ENCODE measurements at places on chromosomes 7 and 10.
A peak's percentile ranks its signal among the peaks of the same experiment; 100 is the strongest.

DNA sequence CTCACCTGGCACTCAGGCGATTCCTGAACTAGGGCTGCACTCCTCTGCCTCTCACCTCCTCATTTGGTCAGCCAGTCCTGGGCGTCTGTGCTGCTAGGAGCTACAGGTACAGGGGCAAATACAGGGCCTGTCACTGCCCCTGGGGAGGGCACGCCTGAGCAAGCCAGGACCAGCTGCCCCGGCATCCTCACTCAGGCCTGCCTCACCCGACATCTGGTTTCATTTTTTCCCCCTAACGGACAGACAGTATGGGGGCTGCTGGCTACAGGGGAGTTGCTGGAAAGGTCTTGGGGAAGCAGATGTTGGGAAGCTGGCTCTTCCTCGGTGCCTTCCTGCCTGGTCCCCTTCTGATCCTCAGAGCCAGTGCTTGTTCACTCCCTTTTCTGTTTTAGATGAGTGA is 77.3 kb upstream of the PPIF start:
- no peak for DNase-seq

- DNase-seq = no peak
Observed at GRCh38 chr7:65809259-65809981, 63.5 kb upstream of the VKORC1L1 start.

GRCh38 chr7:39199006-39199405 is 221.3 kb downstream of the POU6F2 start:
- no peak for DNase-seq

DNA sequence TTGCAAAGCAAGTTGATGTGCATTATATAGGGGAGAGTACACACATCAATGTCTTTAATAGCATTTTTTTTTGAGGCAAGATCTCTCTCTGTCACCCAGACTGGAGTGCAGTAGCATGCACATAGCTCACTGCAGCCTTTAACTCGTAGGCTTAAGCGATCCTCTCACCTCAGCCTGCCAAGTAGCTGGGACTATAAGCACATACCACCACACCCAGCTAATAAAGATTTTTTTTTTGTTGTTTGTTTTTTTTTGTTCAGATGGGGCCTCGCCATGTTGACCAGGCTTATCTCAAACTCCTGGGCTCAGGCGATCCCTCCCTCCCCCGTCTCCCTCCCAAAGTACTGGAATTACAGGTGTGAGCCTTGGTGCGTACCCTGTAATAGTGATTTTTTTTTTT is 1.5 kb downstream of the UMAD1 start:
- DNase-seq = no peak

GRCh38 chr7:74101061-74101681 is 17.6 kb downstream of the LIMK1 start:
- peak; percentile 51 for DNase-seq

DNA sequence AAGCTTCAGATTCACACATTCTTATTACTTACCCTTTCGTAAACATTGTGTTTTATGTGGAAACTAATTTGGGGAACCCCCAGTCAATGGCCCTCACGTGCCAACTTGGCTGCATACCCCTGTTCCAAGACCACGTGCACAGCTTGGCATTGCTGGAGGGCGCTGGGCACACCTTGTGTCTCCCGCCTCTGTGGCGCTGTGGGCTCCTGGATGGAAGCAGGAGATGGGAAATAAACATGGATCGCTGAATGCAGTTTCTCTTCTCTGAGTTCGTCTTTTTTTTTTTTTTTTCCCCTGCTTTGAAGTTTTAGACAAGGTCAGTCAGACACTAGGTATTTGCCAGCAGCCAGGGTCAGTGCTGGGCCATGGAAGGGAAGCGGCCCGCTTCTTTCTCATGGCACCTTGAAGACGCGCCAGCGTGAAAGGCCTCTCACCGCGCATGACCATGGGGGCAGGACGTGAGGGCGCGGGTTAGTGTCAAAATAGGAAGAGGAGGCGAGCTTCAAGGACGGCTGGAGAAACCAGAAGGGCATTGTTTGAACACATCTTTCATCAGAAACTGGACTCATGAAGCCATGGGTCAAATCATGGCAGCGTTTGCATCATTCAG is 27.3 kb downstream of the BNIP3 start:
- no peak for DNase-seq

- DNase-seq = no peak
Observed at GRCh38 chr10:118209215-118209614, 132.9 kb downstream of the FAM204A start.

GRCh38 chr10:29826801-29827450 is 192.2 kb upstream of the SVIL start:
- DNase-seq = no peak

- DNase-seq = peak; percentile 65
Observed at GRCh38 chr10:27819781-27820531, 74.3 kb upstream of the MKX start.

GRCh38 chr10:114483575-114483974 is 79.3 kb upstream of the AFAP1L2 start:
- DNase-seq = no peak

GRCh38 chr7:51316666-51317581 is at the start of gene COBL:
Gene COBL (minus strand): TSS chr7:51316809. CDS start chr7:51316633, 176 bp downstream.
- no peak for DNase-seq
